ENCODE measurements at places on chromosomes 3 and 15.

DNA sequence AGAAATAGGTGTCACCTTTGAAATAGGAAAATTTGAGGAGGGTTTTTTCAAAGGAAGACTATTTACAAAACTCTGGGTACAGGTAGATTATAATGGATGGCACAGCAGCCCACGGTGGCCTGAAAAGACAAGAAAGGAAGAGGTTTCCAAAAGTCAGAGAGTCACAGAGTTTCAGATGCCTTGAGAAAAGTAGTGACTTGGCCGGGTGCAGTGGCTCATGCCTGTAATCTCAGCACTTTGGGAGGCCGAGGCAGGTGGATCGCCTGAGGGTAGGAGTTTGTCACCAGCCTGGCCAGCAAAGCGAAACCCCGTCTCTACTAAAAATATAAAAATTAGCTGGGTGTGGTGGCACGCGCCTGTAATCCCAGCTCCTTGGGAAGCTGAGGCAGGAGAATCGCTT, 35.2 kb downstream of the OSTN start:
- DNase-seq = no peak

GRCh38 chr15:65913631-65914199, 44.4 kb downstream of the RAB11A start:
- no peak for DNase-seq

DNA sequence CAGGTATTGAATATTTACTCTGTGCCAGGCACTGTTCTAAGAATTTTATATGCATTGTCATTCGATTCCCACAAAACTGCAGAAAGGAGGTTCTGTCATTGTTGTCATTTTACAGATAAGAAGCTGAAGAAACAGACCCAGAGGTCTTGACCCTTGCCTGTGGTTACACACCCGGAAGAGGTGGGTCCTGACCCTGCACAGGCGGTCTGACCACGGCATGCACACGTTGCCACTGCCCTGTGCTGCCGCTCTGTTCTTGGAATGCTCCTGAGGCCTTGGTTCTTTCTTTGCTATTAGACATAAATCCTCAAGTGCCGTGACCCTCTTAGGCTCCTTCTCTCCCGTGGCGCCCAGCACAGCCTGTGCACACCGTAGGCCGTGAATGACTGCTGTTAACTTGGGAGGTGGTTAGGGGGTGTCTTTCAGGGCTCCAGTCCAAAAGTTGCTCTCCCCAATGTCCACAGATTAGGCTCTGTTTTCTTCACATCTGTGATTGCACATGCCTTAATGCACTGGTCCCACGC, 74.1 kb upstream of the PLXNA1 start:
- DNase-seq = no peak

GRCh38 chr15:33656168-33656567, 312.1 kb upstream of the CHRM5 start:
- DNase-seq = no peak

- peak; percentile 29 for DNase-seq
Measured at GRCh38 chr3:128062033-128062745, 10.0 kb downstream of the SEC61A1 start.

DNA sequence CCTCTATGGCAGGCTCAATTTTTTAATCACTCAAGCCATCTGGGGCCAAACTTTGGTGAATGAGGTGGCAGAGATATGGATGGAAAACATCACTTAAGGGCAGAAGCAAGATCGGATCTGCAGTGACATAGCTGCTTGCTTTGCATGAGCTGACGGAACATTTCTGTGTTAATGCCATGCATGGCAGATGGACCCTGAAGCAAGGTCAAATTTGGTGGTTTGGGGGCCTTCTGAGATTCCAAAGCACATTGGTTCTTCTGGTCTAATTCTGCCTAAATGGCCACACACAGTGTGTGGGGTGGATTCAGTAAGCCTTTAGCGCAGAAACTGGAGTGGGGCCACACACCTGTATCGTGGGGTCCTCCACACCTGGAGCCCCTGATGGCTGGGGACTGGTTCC, 38.3 kb upstream of the BCL2L10 start:
- DNase-seq = no peak

- DNase-seq = no peak
Measured at GRCh38 chr15:55700876-55701275, 42.1 kb downstream of the PRTG start.

DNA sequence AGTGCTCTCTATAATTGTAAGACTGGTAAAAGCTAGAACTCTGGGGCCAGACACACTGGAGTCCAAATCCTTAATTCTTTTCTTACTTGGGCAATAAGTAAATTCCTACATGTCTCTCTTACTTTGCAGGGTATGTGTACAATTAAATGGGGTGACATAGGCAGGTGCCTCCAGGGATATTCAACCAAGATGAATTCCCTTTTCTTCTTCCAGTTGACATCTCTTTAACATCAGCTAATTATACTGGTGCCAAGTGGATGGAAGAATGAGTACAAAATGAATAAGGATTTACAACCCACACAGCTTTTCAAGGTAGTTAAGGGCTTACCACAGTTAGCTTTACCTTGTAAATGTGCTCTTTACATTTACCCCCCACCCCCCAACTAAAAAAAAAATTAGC, 295.5 kb upstream of the GADL1 start:
- DNase-seq = no peak

DNA sequence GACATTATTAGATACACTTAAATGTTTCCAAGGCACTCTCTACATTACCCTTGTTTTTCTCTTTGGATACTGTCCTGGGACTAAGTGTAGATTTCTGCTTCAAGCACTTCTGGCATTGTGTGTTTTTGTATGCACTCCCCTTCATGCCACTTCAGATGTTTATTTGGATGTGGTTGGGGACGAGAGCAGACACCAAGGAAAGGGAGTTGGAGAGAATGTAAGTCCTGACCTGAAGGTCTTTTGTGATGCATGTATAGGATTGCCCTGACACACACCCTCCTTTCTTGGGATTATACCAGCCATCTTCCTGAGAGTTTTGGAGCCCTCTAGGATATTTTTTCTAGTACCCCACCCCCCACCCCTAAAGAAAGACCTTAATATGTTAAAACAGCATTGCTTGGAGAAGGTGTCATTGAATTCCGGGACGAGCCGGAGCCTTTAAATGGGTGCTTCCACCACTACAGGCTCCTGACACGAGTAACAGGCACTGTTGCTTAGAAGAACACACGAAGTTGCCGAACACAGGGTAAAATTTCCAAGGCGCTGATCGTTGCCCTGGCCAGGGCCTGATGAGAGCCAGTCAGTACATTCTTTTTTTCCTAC, 22.7 kb downstream of the PSMD6 start:
- no peak for DNase-seq

- DNase-seq = no peak
Measured at GRCh38 chr3:178676077-178676476, 139.8 kb downstream of the KCNMB2 start.

All from activated CD8-positive, alpha-beta memory T cell treated with anti-CD3 and anti-CD28 coated beads, Interleukin-2, amount 50 U/mL, for 48 hours (primary cell).